Activated naive CD4-positive, alpha-beta T cell treated with anti-CD3 and anti-CD28 coated beads for 36 hours (primary cell): ENCODE measurements at places on chromosomes 2 and 18.

- DNase-seq, result no peak
These were observed 383.4 kb downstream of the PLCL1 start for GRCh38 chr2:198187841-198188240.

GRCh38 chr2:189338115-189338514, 103.2 kb upstream of the WDR75 start:
- DNase-seq, result no peak

- no peak for DNase-seq
These were observed 24.9 kb upstream of the PDCL3 start for GRCh38 chr2:100537918-100538317.

DNA sequence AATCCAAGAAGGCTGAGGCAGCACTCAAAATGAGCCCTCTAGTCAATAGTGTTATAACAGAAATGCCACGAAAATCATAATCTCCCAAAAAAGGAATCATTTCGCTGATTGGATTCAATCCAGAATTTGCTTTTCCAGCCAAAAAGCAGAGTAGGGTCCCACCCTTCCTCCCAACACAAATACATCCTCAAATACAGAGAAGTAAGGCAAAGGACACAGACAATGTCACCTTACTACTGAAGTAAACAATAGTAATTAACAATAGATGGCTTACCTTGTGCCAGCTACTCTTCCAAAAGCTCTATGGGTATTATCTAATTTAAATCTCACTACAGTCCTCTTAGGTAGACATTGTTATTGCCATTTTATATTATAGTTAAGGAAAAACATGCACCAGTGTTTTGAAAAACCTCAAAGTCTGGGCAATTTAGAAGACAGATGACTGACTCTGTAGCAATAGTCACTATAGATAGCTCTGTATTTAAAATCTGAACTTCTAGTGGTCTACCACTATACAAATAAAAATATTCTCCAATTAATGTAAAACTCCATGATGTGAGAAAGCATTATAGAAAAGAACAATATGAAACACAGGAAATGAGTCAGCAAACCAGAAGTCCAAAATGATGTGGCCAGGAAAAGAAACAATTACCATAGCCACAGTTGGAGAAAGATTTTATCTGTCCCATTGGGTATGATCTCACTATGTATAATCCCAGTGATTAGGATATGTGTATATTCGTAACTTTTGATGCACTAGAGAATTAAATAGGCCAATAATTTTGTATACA, 305.0 kb upstream of the ERBB4 start:
- DNase-seq, result no peak

GRCh38 chr18:24741965-24742724, 281.7 kb downstream of the HRH4 start:
- DNase-seq, result no peak

DNA sequence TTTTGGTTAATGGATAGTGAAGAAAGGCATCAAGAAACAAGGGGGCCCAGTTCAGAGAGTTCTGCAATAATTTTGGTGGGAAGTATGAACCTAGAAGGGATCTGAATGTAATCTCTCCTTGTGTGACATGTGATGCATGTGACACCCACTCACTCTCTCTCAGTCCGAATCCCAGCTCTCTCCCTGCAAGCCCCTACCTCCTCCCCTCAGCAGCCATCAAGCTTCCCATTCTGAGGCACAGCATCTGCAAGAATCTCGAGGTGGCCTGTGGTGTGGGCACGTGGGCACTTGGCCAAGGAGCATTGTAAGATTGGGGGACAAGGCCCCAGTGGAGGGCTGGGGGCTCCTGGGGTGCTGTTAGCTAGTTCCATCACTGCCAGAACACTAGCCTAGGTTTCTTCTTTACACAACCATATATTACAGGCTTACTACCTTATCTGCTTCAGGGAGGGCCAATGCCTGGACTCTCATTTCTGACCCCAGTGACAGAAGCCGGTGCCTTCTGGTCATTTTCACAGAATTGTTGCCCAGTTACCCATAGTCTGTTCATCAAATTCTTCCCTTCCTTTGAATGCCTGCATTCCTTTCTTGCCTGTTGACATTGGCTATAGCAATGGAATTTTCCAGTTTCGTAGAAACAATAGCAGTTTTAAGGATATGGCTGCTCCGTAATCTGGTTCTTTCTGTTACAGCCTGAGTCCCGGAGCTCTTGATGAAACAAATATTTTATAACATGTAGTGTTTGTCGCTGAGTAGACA, 13.3 kb upstream of the LCLAT1 start:
- DNase-seq, result no peak

DNA sequence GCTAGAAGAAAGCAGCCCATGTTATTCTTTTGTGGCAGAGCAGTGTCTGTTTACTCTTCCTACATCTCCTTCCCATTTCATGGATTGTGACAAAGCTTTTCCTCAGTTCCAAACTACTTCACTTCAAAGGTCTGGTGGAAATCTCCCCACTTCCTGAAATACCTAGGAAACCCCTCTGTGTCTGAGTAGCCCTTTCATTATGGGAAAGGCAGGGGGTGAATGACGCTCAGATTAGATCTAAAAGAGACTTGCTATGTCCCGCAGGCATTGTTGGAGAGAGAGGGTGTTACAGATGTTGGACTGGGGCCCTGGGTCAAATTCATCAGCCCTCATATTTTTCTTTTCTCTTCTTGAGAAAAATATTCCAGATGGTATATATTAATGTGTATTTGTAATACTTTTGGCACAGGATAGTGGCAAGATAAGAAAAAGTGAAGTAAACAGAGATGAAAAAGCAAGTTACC, 675.0 kb downstream of the IRS1 start:
- DNase-seq, result no peak

DNA sequence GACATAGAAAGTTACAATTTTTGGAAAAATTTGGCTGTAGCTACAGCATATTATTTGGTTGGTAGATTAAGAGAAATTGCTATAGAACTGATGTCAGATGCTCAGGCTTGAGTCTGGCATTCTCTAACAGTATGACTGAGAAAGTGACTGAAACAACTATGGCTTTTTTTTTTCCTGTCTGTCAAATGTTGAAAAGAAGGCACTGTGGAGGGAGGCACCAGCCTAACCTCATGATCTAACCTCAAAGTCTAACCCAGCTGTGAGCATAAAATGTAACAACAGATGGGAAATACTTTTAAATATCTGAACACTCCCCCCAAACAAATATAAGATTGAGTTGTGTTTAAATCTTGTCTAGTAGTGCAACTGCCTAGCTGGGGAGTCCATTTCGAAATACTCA, 629.1 kb downstream of the LRP1B start:
- DNase-seq, result no peak

DNA sequence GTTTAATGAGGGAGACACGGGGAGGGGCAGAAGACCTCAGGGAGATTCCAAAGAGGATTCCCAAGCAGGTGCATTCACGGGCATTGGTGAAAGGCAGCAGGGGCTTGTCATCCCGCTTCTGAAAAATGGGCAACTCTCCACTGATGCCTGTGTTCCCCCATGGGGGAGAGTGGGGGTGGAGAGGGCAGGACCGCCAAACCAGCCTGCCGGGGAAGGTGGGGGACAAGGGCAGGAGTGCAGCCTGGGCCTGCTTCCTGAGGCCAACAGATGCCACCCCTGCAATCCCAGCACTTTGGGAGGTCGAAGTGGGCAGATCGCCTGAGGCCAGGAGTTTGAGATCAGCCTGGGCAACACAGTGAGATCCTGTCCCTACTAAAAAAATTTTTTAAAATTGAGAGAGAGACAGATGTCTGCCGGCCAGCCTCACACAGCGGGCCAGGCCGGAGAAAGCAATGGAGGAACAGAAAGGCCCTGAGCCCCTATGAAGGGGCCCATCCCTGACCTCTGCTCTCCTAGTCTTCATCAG, 44.8 kb upstream of the UBE2F start:
- DNase-seq, result no peak

DNA sequence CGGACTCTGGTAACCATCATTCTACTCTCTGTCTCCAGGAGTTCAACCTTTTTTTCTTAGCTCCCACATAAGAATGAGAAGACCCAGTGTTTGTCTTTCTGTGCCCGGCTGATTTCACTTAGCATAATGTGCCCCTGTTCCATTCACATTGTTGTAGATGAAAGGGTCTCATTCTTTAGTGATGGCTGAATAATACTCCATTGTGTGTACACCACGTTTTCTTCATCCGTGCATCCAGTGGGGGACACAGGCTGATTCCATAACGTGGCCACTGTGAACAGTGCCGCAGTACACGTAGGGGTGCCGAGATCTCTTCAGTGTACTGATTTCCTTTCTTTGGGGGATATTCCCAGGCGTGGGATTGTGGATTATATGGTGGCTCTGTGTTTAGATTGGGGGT, 72.3 kb upstream of the NFATC1 start:
- no peak for DNase-seq

- DNase-seq, result no peak
These were observed 50.3 kb downstream of the SS18 start for GRCh38 chr18:26040051-26040656.

GRCh38 chr2:207157731-207158130, 8.0 kb downstream of the KLF7 start:
- no peak for DNase-seq

DNA sequence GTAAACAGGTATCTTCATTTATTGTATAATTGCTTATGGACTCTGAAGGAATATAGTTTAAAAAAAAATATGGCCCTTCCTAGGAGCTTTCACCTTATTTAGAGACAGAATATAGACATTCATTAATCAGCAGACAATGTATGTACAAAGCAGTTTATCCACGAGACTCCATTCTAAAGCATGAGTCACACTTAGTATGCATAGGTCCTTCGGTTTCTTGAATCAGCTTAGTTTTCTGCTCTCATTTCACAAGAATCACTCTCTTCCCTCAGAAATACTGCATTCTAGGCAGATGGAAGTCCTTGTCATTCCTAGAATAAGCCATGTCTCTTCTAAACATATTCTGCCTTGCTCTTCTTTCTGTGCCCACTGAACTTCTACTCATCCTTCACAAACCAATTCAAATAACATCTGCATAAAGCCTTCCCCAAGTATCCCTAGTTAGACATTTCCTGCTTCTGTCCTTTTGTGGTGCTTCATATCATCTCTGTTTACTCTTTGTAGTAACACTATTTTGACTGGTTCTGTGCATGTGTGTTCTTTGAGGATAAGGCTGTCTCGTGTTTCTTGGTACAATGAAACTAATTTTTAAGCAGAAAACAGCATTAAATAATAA, 84.5 kb downstream of the PTRHD1 start:
- DNase-seq, result no peak

- DNase-seq, result no peak
These were observed 18.3 kb downstream of the RAMP1 start for GRCh38 chr2:237877576-237878307.
